Activated T-helper 2 cell treated with anti-CD3 and anti-CD28 coated beads, Interferon-gamma antibody, Interleukin-2, Interleukin-4, amounts not matched to agents 10 μg/mL and 5 μg/mL and 100 μg/mL, durations not matched to agents 14 hours and 24 hours and 36 hours (primary cell): ENCODE measurements at places on chromosomes 5 and 9.

- no peak for DNase-seq
These were observed 35.8 kb upstream of the TLX3 start for GRCh38 chr5:171272996-171273970.

DNA sequence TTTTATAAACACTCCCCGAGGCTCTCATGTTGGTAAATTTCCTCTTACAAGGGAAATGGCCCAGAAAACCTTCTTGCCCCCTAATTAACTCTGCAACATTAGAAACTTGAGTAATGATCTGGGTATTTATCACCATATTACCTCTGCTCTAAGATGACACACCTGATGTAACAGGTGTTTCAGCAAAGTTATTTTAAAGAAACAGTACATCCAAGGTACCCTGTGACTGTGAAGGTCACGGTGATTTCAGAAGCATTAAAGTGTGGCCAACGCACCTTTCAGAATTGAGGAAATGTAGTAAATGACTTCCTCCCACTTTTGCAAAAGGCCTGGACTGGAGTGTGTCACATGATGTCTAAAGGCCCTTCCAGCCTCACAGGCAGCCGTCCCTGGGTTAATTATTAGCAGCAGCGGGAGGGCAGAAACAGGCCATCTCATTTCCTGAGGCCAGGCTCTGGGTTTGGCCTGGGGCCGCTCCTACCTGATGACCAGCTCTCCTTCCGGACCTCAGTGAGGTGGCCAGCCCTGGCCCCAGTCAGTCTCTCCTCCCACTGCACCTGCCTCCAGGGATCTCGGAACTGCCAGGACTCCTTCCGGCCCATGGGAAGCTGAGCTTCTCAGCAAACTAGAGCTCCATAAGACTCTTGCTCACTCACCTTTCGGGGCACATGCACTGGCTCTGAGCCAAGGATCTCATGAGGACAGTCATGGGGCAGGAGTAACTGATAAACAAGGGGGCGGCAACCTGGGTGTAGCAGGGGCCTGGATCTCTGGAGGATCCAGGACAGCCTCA is 20.7 kb downstream of the PTPN3 start:
- no peak for DNase-seq

DNA sequence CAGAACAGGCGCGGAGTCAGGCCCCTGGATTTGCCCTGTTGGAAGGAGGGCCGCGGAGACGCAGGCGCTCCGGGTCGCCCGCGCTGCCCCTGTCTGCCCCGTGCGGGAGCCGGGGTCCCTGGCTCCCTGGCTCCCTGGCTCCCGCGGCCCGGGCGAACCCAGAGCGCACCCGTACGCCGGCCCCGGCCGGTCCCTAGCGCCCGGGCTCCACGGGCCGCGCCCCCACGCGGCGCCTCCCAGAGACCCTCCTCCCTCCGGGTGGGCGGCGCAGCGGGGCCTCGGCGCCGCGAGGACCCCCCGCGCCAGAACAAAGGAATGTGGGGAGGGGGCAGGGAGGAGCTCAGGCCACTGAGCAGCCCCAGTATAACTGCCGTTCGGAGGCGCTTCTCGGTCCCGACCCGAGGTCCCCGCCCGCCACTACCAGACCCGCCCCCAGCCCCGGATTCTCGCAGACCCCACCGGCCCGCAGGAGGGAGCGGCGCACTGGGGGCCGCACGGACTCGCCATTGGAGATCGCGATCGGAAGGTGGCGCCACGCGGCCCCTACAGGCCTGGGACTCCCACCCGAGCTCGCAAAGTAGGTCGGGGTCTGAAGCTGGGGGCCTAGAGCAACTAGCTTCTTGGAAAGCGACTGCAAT is 2.4 kb downstream of the NFIL3 start:
- DNase-seq = peak; percentile 25

DNA sequence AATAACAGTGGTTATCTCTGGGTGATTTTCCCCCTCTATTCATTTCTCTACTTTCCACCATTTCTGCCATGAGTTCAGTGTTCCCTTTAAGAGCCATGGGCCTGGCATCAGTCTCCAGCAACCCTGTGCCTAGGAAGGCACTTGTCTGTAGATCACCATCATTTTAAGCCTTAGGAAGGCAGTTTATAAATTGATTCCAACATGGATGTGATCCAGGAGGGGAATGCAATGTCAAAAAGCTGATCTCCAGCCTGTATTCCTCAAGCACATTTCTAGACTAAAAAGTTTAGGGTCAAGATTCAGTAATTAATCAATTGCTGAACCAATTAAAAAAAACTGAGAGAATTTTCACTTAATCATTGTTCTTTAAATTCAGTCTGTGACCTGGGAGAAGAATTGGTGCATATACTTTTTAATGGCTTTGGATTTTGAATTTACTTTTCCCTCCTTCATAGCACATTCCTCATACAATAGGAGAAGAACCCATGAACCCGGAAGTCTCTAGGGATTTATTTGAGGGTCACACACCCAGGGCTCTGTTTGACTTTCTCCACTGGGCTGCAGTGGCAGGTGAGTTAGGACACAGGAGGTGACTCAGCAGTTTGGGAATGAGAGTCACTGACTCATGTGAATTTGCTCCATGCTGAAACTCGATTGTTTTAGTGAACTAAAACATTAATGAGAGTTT is 6.1 kb upstream of the ERMP1 start:
- no peak for DNase-seq

- no peak for DNase-seq
These were observed 24.1 kb upstream of the ARAP3 start for GRCh38 chr5:141706121-141706520.

DNA sequence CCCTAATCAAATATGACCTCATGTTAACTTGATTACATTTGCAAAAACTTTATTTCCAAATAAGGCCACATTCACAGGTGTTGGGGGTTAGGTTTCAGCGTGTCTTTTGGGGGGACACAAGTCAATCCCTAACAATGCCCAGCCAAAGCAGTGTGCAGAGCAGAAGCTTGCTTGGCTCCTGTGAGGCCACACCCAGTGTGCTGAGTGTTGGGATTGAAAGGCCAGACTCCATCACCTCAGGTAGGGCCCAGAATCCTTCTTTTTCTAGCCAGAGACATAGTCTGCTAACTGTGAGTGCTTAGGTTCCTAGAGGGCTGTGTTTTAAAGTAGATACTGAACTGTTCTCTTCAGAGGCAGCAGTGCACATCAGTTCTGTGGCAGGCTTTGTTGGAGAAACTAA is 27.9 kb downstream of the KDM4C start:
- DNase-seq = no peak

- DNase-seq = no peak
These were observed 455.3 kb downstream of the RAB3C start for GRCh38 chr5:59037941-59038797.

DNA sequence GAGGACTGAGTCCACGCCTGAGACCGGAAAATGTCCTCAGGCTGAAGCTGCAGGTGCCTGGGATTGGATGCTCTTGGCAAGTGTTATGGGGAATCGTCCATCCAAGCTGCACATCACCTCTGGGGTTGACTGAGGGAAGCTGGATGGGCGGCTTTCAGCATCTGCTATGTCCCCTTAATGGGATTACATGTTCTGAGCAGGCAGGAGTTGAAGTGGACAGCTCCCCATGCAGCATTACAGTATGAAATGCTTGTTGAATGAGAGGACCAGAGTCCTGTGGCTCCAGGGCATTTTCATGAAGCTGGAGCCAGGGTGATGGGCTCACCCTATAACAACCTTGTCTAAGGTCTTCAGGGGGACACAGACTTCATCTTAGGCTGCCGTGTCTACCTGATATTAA is 270.9 kb downstream of the HSPA4 start:
- no peak for DNase-seq

GRCh38 chr5:86807046-86808031 is 189.6 kb downstream of the COX7C start:
- no peak for DNase-seq

GRCh38 chr9:125759764-125760129 is 12.6 kb downstream of the PBX3 start:
- no peak for DNase-seq

DNA sequence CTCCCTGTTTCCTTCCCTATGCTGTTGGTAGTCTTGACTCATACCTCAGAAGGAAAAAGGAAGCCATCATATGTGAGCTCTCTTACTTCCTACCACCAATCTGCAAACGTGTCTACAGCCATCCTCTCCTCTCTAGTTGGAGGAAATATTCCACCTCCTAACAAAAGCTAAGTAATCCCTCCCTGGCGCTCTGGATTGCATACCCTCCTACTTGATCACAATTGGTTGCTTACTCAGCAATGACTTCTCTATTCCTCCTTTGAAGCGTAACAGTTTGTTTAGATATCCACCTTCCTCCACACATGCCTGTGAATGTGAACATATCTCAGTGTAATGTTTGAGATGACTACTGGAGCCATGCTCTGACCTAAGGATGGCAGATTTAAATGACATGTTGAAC is 18.2 kb downstream of the RUSC2 start:
- no peak for DNase-seq

GRCh38 chr5:154949781-154950180 is 8.9 kb downstream of the MRPL22 start:
- DNase-seq = no peak

DNA sequence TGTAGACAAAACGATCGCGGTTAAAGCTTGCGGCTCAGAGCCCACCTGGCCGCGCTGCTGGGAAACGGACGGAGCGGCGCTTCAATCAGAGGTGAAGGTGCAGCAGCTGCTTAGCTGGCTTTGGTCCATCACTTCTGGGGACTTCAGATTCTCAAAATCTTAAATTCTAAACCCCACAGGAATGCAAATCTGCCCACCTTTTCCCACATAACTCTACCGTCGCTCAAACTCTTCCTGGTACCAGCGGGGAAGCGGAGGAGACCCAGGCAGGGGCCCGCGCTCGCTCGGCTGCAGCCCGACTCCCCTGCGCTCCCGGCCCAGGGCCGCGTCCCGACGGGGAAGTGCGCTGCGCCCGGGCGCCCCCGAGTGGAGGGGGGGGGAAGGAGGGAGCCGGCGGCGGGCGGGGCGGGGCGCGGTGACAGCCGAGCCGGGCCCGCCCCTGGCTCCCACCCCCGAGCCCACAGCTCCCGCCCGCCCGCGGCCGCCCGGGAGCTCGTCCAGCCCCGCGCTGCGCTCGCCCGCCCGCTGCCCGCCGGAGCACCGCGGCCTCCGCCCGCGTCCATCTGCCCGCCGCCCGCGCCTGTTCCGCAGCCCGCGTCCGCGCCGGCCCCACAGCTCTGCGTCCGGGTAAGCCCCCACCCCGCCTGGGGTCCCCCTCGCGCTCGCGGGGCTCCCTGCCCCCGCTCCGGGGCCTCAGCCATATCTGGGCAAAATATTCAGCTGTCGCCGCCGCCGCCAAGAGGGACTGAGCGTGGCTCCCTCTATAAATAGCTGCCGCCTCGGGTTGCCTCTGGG is at the start of gene TMOD1:
Gene TMOD1 (plus strand): TSS at position 490 of the 795 bp plus-strand sequence. CDS start 22,523 bp downstream, outside the sequence.
- DNase-seq = no peak

DNA sequence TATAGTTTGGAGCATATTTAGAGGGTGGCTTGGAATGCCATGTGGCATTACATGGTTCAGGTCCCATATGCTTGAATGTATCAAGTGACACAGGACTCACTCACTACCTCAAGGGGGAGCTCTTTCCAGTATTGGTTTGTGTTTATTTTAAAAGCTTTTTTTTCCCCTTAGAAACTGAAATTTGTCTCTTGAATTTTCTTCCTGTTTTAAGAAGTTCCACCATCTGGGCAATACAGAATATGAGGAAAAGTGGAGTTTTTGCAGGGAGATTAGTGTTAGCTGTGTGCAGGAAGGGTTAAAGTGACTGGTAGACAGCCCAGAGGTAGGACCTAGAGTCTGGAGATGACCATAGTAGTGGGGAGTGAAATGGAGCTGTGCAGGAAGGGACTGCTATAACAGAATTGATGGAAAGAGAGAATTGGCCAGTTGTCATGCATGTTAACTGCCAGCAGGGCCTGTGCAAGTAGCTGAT is 36.6 kb downstream of the CTNNA1 start:
- DNase-seq = no peak

DNA sequence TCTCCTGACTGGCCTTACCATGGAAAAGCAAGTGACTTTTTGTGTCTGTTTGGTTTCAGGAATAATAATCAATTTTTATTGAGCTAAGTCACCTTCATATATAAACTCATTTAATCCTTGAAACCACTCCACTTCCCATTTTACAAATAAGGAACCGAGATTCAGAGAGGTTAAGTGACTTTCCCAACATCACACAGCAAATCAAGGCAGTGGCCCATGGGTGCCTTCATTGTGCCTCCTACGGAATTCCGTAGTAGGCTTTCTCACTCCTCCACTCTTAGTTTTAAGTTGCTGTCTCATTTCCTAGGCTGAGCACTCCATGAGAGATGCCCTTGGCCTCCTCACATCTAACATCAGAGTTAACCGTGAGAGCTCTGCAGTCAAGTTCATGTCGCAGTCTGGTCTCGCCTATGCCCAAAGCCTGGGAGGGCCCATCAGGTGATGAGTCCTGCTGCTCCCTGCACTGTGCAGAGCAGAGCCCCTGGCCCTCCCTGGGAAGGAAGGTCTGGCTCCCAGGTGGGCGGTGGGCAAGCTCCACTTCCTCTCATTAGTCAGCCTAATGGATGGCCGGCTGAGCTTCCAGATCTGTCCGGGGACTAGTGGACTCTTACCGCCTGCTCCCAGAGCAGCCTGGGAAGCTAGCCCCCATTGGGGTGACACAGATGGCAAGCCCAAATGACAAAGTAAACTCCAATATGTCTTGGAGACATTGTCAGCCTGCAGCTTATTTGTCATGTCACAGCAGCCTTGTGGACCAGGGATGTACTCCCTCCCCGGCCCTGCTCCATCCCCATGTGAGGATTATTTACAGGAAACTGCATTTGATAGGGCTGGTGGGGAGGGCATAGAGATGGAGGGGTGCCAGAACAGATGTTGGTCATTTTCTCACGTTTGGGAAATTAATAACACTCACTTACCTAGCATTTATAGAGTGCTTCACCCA is 123.4 kb downstream of the MVB12B start:
- DNase-seq = no peak

DNA sequence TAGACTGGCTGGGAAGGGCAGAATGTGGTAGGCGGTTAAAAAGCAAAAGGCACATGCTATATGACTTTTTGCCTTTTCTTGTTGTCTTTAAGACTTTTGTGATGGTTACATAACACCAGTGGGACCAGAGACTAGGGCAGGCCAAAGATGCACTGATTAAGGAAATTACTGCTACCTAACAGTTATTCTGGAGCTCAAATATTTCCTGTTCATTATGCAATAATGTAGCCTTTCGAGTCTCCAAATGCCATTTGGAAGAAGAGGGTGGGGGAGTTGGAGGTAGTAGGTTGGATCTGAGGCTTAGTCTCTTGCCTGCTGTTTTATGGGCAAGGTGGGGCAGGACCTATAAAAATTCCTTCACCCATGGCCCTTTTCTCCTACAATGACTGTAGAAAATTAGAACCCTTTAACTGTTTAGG is 51.7 kb downstream of the SH3GL2 start:
- DNase-seq = no peak

DNA sequence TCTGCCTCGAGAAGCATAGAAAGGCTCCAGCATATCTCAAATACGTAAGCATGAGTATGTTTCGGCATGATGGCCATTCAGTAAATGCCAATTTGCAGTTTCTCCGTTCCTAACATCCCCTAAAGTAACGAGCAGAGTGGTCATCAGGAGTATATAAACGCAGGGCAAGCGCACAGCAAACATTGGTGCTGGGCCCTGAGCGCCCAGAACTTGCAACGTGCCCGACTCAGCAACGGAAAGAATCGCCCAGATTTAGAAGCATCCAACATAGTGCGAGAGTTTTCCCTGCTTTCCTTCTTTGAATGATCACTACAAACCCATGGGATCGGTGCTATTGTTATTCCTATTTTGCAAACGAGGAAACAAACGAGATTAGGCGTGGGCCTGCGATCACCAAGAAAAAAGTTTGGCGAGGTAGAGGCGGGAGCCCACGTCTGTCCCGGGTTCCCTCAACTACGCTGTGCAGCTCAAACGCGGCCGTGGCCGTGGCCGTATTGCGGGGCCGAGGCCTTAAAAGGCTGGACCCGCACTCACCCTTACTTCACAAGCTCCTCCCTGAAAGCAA is 505 bp downstream of the RPS14 start:
- DNase-seq = no peak
